ENCODE measurements at places on chromosomes 16 and 17. TPM values are rescaled to one million over a fixed set of nuclear protein-coding genes. Genes with fewer than 3 reads are reported as not detected.

- no peak for DNase-seq
These were observed 37.1 kb downstream of the YWHAE start for GRCh38 chr17:1362964-1363363.

DNA sequence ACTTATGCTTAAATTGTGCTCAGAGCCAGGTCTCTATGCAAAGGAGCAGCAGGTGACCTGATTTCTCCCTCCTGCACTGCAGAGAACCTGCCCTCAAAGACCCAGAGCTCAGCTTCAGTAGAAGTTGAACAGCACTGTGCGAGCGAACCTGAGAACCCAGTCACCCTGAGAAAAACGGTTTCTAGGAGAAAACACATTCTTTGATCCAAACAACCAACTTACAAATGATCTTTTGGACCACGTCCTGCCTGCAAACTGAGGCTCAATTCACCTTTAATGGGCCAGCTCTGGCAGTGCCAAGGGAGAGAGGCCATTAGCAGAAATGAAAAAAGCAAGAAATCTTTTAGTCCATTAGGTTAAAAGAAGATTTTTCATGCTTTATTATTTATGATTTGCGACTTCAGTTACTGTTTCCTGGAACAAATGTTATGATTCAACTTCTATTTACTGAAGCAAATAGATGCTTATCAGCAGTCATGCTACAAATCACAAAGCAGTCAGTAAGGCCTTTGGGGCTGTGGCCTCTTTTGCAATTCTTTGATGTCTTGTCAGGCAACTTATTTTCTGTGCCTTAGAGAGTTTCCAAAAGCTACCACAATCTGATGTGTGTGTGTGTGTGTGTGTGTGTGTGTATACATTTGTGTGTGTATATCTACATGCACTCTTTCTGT, 65.7 kb upstream of the LRRC37A3 start:
- no peak for DNase-seq

DNA sequence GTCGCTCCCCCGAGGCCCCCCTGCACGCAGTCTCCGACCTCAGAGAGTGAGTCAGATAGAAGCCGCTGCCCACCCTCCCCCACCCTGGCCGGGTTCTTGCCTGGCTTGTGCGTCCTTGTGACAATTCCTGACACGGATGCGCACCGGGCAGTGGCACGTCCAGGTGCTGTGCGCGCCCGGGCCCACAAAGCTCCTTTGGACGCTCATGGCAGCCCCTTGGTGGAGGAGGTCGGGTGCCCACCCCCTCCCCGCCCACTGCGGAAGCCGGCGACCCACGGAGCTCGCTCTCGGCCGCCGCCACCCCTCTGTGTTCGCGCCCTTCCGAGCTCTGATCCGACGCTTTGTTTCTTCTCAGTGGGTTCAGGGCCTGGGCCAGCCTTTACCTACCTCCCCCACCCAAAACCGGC, 662 bp upstream of the TUBB3 start:
- no peak for DNase-seq

DNA sequence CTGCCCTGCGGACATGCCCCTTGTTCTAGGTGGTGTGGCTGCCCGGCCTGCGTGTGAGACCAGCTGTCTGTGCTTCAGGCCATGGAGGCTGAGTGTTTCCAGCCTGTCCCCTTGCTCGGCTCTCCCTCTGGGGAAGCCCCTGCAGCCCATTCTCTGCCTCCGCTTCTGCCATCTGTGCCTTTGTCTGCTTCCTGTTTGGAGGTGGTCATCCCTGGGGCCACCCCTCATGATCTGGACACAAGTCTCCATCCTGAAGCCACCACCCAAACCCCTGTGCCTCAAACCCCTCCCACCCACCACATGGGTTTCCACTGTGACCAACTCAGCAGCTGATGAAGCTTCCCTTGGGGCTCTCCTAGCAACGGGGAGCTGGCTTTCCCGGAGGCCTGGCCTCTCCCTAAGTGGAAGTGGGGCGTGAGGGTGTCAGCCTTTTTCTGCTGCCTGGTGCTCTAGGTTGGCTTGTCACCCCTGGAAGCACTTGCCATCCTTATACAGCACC, 184.9 kb downstream of the SEC14L1 start:
- DNase-seq = no peak

DNA sequence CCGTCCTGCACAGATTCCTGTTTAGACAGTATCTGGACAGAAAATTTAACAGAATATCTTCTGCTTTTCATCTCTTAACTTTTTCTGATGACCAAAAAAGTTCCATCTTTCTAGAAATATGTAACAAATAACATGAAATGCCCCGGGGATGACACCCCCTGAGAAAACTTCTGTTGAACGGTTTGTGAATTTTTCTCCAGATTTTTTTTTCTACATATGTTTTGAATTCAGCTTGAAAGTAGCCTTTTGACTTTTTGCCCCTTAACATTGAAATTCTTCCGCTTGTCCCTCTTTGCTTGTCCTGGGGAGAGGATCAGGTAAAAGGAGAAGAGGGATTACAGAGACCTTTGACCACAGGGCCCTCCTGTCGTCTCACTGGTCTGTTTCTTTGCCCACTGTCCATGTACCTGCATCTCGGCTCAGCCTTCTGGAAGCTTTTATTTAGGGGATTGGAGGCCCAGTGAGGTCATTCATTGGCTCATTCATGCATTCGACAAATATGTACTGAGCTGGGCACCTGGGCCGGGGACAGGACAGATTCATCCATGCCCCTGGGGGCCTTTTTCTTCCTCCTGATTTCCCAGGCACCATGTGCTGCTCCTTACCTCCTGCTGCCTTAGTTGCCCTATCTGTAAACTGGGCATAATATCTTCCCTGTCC, 19.6 kb upstream of the CPNE2 start:
- DNase-seq = no peak

DNA sequence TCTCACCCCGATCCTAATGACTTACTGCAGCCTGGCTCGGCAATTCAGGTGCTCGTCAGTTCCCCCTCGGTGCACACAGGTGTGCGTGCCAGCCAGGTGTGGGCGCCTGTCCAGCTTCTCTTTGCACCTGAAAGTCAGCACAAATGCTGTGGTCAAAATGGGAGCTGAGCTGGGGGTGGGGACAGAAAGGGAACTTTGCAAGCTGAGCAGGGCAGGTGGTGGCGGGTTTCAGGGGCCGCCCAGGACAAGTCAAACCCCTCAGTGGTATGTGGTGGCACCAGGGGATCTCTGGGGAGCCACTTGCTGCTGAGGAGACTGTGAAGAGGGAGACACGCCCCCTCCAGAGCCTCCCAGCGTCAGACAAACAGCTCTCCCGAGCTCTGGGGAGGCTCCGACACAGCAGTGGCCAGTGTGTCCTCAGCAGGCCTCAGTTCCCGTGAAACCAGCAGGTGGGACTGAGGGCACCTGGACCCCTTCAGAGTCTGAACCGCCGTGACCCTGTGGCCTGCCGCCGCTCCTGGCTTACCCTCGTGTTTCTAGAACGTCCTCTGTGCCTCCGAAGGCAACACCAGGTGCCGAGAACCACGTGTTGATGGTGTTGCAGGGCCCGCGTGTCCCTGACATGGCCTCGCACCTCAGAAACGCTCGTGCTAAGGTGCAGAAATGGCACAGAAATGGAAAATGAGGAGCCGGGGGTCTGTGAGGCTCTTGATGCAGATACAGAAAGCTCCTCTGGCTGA, 233.5 kb upstream of the TNRC6C start:
- DNase-seq = peak; percentile 28

- no peak for DNase-seq
These were observed 11.9 kb downstream of the FZD2 start for GRCh38 chr17:44568945-44569858.

OR1F1 gene
- not detected for total RNA-seq

Measured in activated naive CD4-positive, alpha-beta T cell treated with anti-CD3 and anti-CD28 coated beads, Interleukin-2, amount 50 U/mL, for 72 hours (primary cell).